ENCODE measurements at places on chromosomes 12 and 14.
A peak's percentile ranks its signal among the peaks of the same experiment; 100 is the strongest.

- no peak for ATAC-seq
Observed at GRCh38 chr12:47234576-47235141, 154.9 kb upstream of the AMIGO2 start.

GRCh38 chr12:26611598-26611997 lies 221.4 kb downstream of the ITPR2 start:
- no peak for ATAC-seq

DNA sequence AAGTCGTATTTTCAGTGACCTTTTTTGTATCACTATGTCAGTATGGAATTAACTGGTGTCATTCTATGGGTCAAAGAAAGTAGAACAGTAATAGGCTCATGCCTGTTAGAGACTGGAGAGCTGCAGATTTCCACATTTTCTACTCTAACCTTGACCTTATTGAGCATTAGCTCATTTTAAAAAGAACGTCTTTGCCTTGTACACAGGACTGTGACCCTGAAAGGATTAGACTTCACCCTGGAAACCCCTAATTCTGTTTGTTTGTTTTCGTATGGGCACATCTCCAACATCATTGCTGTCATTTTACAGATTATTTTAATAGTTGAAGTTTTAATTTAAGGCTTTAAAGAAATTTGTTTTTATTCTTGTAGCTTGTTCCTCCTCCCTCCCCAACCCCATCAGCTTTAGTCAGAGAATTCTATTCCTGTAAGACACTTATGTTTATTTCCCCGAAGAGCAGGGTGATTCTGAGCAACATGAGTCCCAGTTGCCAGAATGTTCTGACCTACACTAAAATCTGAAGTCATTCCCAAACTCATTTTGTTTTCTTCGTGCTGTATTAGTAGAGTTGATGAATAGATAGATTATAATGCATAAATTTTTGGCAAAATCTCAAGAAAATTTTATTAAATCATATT lies 451.3 kb downstream of the FOXG1 start:
- no peak for ATAC-seq

DNA sequence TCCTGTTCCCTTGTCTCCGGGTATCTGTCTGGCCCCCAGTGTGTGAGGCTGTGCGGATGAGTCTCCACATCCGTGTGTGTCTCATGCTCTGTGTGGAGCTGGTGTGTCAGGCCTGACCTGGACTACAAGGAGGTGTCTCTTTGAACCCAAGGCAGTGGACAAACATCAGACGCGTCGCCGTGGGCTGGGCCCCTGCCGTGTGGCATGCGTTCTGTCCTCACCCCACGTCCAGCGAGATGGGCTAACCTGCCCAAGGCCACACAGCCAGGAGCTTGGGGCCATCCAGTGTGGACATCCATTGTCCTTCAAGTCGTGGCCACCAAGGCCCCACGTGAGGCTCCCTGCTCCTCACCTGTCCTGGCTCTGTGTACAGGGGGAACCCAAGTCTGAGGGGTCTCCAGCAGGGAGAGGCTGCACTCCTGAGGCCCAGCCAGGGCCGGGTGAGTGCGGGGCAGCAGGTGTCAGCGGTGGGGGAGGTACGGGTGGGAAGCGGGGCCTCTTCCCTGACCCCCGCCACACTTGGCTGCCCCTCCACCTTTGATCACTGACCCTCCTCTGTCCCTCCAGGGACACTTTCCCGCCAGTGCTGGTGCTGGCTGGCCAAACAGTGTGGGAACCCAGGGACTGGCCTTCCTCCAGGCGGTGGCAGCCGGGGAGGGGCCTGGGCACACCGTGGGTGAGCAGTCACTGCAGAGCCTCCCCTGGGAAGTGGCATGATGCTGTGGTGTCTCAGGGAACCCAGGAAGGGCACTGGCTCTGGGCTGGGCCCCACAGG lies 48.5 kb downstream of the CYP46A1 start:
- ATAC-seq = no peak

GRCh38 chr12:75208856-75209811 lies 505 bp downstream of the KCNC2 start:
- ATAC-seq = no peak

- no peak for ATAC-seq
Observed at GRCh38 chr14:64700894-64701293, 3.3 kb upstream of the PLEKHG3 start.

GRCh38 chr14:90611936-90612335 lies 204.3 kb downstream of the TTC7B start:
- no peak for ATAC-seq

DNA sequence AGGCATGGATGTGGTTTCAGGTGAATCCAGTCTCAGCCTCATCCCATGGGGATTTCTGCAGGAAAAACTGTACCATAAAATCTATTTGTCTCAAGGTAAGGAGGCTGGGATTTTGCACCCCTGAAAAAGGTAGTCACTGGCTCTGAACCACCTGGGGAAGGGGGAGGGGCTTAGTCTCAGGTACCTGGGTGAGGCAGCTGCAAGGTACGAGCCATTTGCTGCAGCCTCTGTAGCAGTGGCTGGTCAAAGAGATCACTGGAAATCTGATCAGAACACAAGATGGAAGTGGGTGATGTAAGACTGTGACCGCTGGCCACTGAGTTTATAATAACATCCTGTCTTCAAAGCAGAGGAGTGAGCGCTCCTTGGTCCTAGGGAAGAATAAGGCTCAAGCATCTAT lies 209.9 kb upstream of the NOS1 start:
- ATAC-seq = no peak

DNA sequence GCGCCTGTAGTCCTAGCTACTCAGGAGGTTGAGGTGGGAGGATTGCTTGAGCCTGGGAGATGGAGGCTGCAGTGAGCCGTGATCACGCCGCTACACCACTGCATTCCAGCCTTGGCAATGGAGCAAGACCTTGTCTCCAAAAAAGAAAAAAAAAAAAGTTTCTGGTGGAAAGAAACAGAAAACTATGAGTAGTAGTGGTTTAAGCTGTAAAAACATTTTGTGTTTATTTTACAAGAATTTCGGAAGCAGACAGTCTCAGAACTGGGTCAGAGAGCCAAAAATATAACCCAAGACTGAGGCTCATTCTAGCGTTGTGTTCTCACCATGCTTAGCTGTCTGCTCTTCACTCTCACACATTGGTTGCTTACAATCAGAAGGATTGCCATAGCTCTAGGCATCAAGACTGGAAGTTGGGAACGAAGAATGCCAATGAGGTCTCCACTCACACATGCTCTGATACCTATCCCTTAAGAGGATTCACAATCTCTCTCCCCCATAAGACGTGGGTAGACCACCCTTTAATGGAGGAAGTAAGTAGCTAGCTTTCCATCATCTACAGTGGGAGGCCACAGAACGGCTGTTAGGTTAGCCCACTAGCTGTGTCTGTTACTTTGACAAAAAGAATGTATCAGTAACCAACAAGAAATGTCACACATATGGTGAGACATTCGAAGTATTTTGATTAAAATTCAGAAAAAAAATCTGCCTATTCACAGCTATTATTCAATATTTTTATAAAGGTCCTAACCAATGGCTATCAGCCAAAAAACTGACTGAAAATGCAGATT lies 117.6 kb upstream of the RASSF8 start:
- ATAC-seq = peak; percentile 43

DNA sequence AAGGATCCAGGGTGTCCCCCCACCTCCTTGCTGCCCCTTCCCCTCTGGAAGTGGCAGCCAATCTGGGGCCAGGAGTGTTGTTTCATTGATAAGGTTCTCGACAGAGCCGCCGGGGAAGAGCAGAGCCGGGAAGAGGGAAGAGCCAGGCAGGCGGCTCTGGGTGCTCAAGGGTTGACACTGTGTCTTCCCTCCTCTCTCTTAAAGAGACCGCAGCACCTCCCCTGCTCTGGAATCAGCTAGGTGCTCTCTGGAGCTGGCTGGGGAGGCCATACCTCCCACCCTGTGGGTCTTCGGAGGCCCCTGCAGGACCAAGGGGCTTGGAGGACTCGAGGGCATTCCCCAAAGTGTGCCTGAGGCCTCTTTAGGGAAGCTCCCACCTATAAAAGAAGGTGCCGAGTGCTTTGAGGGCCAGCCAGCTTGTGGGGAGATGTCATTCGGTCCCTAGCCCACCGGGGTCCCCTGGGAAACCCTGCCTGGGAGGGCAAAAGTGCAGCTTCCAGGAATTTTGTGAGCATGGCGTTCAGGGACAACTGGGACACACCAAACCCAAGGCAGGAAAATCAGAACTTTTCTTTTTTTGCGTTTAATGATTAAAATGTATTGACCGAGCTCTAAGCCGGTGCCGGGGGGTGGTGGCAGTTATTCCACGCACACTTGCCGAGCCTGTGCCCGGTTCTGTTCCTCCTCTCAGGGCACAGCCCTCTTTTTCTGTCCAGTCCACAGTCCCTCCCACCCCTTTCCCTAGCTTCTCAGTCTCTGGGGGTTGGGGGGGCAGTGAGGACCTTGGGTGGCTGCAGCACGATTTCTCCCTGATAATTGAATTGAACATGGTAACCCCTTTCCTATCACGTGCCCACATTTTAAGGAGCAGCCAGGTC lies 3.0 kb downstream of the SETD1B start:
- ATAC-seq = no peak

DNA sequence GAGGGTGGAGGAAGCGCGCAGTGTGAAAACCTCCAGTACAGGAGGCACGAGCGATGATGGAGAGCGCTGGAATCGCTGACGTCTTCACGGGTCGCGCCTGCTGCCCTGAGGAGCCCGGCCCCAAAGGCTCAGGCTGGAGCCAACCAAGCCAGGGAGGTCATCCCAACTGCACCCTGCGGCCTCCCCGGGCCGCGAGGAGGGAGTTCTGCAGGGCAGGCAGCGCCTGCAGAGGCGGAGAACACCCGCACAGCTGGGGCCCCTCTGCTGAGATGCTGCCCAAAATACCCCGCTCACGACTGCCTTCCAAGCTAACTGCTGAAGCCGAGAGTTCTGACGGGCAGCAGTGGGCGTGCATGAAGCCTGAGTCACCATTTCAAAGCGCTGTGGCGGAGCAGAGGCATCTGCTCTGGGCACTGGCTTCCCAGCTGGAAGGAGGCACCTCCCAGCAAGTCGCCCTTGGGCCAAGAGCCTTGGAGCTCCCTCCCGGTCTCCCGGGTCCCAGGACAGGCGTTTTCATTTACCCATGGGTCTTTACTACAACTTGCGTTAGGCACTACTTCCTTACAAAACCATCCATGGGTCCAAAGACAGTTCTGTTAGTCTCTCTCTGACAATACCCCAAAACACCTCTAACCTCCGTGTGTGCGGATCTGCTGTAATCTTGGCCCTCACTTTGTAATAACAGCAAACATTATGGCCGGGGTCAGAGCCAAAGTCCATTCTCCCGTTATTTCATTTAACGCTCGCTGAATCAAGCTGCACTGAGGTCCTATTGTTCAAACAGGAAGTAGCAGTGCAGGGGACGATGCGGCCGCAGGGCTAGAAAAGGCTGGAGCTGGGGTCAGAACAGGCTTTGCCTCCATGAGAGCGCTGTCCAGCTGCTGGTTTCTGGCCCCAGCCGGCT lies 60.1 kb upstream of the RIMBP2 start:
- ATAC-seq = peak; percentile 70

DNA sequence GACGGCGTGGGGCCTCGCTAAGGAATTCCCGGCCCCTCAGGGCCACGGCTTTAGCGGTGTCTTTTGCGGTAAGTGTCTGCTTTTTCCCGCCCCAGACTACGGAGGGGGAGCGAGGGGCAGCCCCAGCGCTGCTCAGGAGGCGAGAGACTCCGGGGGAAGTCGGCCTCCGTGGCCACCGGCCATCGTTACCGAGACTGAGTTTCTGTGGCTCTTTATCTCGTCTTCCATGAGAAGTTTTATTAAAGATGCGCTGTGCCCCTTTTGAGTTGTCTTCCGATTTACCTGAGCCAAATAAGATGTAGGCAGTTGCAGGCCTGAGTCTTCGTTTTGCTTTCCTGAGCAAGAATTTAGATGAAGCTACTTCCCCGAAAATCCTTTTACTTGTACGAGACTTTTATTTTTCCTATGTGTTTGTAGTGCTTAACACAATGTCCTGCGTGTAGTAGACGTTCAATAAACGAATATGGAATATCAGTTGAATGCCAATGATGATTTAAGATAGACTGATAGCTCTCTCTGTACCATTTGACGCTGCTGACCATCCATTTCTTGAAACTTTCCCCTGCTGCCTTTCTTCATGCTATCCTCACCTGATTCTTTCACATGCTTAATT lies 462 bp downstream of the SRP54 start:
- ATAC-seq = peak; percentile 9

DNA sequence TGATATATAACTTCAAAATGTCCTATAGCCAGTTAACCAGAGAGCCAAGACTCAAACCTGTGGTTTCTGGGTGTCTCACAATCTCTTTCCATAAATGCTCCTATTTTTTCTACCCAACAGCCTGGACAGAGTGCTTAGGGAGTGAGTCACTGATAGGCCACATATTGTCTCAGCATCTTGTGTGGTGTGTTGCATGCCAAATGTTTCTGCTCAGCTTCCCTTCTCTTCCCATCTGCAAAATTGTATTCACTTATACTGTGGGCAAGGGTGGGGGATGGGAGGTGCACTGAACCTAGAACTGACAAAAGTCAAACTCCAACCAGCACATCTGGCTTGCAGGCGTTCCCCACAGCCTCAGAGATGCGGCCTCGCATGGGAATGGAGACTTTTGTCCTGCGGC lies 123.3 kb downstream of the KCNA5 start:
- ATAC-seq = no peak

DNA sequence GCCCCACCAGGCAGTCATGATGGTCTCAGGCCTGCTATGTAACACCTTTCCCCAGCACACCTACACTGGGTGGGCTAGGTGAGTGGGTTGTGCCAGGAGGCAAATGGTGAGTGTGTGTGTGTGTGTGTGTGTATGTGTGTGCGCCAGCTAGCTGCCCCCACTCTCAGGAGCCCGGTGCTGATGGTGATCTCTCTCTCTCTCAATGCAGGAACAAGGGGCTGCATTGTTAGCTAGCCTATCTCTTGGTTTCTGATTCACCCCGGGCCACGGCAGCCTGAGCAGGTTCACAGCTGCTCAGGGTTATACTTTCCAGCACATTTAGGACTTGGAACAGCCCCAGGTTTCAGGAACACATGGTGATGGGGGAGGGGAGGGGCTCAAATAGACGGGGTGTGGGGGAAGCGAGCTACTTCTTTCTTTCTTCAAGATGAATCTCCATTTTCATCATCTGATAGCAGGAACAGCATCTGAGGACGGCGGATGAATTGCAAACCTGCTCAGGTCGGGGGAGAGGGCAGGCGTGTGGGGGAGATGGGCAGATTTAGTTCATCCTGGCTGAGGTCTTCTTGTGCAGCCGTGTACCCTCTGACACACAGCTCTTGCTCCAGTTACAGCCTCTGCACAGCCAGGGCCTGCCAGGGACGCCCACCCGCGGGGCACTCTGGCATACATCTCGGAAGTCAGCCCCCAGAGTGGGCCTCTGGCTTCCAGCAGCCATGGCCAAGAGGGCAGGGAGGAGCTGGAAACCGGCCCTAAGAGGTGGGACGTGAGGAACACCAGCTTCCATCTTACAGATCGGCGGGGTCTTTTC lies 137.6 kb downstream of the ZFP36L1 start:
- no peak for ATAC-seq

GRCh38 chr12:116701432-116701831 lies 36.4 kb downstream of the SPRING1 start:
- no peak for ATAC-seq
